Activated CD4-positive, alpha-beta T cell treated with anti-CD3 and anti-CD28 coated beads, Interleukin-2, amount 50 U/mL, for 48 hours (primary cell): ENCODE measurements at places on chromosomes 3 and 15.

- DNase-seq, result no peak
Measured at GRCh38 chr15:57573151-57573550, 18.6 kb upstream of the MYZAP start.

- DNase-seq, result no peak
Measured at GRCh38 chr3:21020043-21020442, 731.0 kb downstream of the ZNF385D start.

DNA sequence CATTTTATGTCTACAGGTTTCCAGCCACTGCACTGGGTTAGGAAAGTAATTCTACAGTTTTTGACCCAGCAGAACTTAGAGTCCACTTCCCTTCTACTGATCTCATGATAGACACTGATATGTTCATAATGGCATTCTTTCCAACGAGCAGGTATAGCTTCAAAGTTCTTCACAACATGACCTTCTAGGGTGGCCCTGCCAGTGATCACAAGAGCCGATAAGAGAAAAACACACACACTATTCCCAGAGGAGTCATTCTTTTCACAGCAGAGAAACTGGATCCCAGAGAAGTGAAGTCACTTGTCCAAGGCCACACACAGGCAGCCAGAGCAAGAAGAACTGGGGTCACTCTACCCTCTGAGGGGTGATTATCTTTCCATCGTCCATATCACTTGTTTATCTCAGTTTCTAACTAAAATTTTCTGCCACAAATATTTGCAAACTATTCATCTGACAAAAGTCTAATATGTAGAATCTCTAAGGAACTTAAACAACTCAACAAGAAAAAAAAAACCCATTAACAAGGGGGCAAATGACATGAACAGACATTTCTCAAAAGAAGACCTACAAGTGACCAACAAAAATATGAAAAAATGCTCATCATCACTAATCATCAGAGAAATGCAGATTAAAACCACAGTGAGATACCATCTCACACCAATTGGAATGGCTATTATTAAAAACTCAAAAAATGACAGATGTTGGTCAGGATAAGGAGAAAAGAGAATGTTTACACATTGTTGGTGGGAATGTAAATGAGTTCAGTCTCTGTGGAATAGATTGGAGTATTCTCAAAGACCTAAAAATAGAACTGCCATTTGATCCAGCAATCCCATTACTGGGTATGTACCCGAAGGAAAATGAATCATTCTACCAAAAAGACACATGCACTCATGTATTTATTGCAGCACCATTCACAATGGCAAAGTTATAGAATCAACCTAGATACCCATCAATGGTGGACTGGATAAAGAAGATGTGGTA, 31.5 kb downstream of the SPTSSB start:
- no peak for DNase-seq

- DNase-seq, result no peak
Measured at GRCh38 chr3:178771511-178771910, 235.3 kb downstream of the KCNMB2 start.

DNA sequence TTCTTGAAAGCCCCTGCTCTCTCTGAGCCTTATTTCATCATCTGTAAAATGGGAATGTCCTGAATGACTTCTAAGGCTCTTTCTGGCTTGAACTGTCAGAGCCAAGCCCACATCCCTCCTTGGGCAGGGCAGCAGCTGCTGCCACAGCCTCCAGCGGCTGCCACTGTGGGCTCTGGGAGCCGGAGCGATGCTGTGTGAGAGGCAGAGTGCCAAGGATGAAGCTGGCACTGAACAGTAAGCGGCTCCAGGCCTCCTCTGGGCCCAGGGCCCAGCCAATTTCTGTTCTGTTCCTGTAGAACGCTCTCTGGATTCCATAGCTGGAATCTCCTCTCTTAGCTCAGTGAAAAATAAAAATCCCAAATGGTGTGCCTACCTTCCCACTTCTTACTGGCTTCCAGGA, 4.4 kb downstream of the CPLX3 start:
- DNase-seq, result no peak

DNA sequence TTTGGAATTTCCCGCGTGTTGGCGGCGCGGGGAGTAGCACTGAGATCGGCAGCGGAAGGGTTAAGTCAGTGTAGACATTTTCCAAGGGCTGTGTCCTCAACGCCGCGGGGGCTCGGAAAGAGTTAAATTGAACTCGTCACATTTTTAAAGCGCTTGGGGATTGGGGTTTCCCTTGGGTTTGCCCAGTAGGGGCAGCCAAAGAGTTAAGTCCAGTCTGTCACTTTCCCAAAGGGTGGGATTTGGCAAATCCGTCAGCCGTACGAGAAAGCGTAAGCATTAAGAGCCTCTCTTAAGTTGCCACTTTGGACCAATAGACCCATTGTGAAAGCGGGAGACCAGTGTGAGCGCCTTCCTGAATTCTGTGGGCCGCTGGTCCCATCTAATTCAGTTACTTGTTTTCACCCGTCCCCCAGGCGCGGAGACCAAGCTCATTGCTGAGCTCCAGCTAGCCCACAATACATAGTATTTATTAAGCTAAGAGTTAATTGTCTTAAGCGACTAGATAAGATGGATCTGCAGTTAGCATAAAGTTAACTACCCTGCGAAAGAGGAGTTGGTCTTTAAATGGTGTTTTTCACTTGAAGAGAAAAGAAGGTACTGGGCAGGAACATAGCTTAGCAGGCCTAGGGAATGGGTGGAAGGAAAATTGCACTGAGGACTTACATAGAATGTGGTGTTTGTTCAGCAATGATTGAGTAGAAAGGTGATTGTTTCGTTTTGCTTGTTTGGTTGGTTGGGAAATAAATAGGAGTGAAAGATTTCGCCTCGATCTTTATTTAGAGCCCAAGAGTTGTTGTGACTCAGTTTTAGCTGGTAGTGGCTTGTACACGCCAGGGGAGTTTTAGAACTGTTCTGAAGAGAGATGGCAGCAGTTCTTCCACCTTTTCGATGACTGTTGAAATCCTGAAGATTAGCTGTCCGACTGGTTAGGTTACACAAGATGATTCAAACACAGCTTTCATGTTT, 932 bp downstream of the ARL8B start:
- DNase-seq, result peak; percentile 18
